ENCODE measurements at places on chromosomes 5 and 9. TPM values are rescaled to one million over a fixed set of nuclear protein-coding genes. Genes with fewer than 3 reads are reported as not detected.

Gene HACD4
- not detected for total RNA-seq

- no peak for DNase-seq
- no peak overlapping the region for H3K4me3 ChIP-seq
Observed at GRCh38 chr9:97077452-97078295, 38.7 kb upstream of the CTSV start.

GRCh38 chr9:88880199-88880598 lies 111.1 kb upstream of the S1PR3 start:
- H3K27me3 ChIP-seq: no peaks in the 10 kb centered on the region
- no peaks in the 10 kb centered on the region for H3K4me1 ChIP-seq
- H3K4me3 ChIP-seq: no peak overlapping the region
- H3K36me3 ChIP-seq: no peaks in the 10 kb centered on the region

DNA sequence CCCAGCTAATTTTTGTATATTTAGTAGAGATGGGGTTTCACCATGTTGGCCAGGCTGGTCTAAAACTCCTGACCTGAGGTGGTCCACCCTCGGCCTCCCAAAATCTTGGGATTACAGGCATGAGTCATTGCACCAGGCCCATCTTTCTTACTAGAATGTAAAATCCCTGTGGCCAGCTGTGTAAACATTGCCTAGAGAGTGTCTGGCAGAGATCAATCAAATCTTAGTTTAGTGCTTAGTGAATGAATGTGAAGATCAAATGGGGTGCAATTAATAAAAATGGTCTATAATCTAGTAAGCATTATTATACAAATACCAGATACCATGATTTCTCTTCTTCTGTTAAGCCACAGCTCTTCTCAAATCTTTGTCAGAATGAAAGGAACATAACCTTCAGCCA lies 289.9 kb downstream of the KCTD16 start:
- DNase-seq: no peak
- no peaks in the 10 kb centered on the region for H3K27me3 ChIP-seq
- H3K36me3 ChIP-seq: no peaks in the 10 kb centered on the region
- no peaks in the 10 kb centered on the region for H3K4me1 ChIP-seq
- H3K4me3 ChIP-seq: no peak overlapping the region
- H3K27ac ChIP-seq: no peak overlapping the region

GRCh38 chr9:128099231-128099931 lies 28.1 kb downstream of the PTGES2 start:
- DNase-seq: no peak
- peaks cover 86% of the 10 kb centered on the region for H3K4me1 ChIP-seq
- H3K27ac ChIP-seq: peak overlapping the region; percentile 92
- H3K36me3 ChIP-seq: peaks cover 22% of the 10 kb centered on the region

DNA sequence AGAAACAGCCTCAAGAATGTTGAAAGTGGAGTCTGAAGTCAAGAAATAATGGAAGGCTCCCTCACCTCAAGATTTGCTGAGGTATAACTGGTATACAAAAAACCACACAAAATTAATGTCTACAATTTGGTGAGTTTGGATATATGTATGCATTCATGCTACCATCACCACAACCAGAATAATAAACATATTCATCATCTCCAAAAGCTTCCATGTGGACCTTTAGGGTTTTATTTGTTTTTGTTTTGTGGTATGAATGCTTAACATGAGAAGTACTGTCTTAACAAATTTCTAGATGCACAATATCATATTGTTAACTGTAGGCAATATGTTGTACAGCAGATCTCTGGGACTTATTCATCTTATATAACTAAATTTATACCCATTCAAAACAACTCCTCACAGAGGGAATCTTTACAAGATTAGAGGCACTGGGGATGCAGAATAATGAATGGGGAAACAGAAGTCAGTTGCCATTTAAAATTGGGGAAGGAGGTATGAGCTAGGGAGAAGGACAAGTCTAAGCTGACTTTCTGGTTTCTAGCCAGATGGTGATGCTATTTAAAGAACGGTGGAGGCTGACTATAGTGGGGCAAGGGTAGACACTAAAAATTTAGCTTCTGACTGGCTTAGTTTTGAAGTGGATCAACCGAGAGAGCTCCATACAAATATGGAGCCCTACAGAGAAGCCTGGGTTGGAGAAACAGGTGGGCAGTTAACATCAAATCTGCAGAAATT lies 213.9 kb downstream of the BNC2 start:
- H3K27me3 ChIP-seq: no peaks in the 10 kb centered on the region
- no peak overlapping the region for H3K4me3 ChIP-seq
- DNase-seq: no peak
- H3K4me1 ChIP-seq: peaks cover 12% of the 10 kb centered on the region
- no peaks in the 10 kb centered on the region for H3K36me3 ChIP-seq

DNA sequence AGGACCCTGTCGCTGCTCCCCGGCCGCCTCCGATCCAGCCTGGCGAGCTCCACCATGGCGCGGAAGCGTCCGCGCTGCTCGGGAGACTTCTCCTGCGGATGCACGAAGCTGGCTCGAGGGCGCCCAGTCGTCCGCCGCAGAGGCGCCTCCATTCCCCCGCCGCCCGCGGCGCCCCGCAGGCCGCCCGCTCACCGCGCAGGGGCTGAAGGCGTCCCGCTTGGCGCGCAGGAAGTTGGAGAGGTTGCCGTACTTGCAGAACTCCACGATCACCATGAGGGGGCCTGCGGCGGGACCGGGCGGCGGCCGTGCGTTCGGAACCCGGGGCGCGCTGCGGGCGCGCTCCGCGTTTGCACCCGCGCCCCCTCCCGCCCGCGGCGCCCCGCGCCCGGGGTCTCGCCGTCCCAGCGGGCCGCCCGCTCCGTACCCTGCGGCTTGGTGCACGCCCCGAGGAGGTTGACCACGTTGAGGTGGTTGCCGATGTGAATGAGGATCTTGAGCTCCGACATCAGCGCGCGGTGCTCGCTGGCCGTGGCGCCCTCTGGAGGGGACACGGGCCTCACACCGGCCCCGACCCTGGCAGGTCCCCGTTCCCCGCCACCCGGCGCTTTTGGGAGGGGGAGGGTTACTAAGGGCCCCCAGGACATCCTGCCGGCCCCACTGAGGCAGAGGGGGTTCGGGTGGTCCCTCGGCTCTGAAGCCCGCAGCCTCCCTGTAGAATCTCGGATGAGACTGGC lies 27.7 kb upstream of the SCGB3A1 start:
- peaks cover 22% of the 10 kb centered on the region for H3K27me3 ChIP-seq
- DNase-seq: no peak
- no peak overlapping the region for H3K27ac ChIP-seq
- H3K4me1 ChIP-seq: no peaks in the 10 kb centered on the region
- no peak overlapping the region for H3K4me3 ChIP-seq

Gene SHROOM1
- 8.9 TPM for total RNA-seq

GRCh38 chr5:73633060-73633459 lies 7.1 kb downstream of the ARHGEF28 start:
- DNase-seq: no peak
- no peaks in the 10 kb centered on the region for H3K27me3 ChIP-seq
- H3K4me1 ChIP-seq: peaks cover 62% of the 10 kb centered on the region
- no peak overlapping the region for H3K27ac ChIP-seq

DNA sequence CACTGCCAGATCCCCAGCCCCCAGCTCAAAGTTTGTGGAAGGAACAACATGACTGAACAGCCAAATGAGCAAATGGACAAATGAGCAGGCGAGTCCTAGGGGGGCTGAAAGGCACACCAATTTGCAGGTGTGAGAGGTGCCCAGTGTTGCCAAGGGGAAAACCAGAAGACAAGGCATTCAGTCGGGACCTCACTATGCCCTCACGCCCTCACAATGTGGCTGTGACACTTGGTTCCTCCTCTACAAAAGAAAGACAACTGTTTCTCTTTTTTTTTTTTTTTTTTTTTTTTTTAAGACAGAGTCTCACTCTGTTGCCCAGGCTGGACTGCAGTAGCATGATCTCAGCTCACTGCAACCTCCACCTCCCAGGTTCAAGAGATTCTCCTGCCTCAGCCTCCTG lies 28.0 kb downstream of the TNIP1 start:
- no peaks in the 10 kb centered on the region for H3K27me3 ChIP-seq
- H3K27ac ChIP-seq: no peak overlapping the region
- no peak overlapping the region for H3K4me3 ChIP-seq
- H3K4me1 ChIP-seq: no peaks in the 10 kb centered on the region
- H3K36me3 ChIP-seq: peaks cover 47% of the 10 kb centered on the region
- DNase-seq: no peak

- DNase-seq: no peak
- peaks cover 37% of the 10 kb centered on the region for H3K4me1 ChIP-seq
- no peaks in the 10 kb centered on the region for H3K27me3 ChIP-seq
- H3K36me3 ChIP-seq: no peaks in the 10 kb centered on the region
- no peak overlapping the region for H3K27ac ChIP-seq
- no peak overlapping the region for H3K4me3 ChIP-seq
Observed at GRCh38 chr5:127938746-127939145, 144.8 kb upstream of the SLC12A2 start.

Gene NUTM2G
- not detected for total RNA-seq

- H3K4me3 ChIP-seq: no peak overlapping the region
- no peaks in the 10 kb centered on the region for H3K4me1 ChIP-seq
- H3K27me3 ChIP-seq: peaks cover 6% of the 10 kb centered on the region
- no peaks in the 10 kb centered on the region for H3K36me3 ChIP-seq
- DNase-seq: no peak
Observed at GRCh38 chr5:141691286-141691866, 9.3 kb upstream of the ARAP3 start.

DNA sequence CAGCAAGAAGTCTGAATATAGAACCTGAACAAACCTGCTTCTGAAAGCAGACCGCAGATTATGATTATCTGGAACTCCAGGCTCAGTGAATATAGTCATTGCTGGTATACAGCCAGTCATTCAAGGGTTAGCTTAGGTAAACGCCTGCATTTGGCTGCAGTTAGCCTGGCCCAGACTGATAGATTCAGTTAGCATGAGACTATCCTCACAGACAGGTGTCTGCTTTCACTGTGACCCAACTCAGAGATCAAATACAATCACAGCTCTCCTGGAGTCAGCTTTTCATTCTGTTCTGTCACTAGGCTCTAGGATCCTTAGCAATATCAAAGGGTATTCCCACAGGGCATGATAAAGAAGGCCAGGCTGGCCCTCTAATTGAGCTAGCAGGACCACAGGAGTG lies 138.6 kb upstream of the PLCXD3 start:
- no peak for DNase-seq
- H3K4me3 ChIP-seq: no peak overlapping the region
- no peaks in the 10 kb centered on the region for H3K4me1 ChIP-seq
- H3K36me3 ChIP-seq: no peaks in the 10 kb centered on the region
- H3K27me3 ChIP-seq: no peaks in the 10 kb centered on the region

Gene TMC1
- total RNA-seq: 0.02 TPM

DNA sequence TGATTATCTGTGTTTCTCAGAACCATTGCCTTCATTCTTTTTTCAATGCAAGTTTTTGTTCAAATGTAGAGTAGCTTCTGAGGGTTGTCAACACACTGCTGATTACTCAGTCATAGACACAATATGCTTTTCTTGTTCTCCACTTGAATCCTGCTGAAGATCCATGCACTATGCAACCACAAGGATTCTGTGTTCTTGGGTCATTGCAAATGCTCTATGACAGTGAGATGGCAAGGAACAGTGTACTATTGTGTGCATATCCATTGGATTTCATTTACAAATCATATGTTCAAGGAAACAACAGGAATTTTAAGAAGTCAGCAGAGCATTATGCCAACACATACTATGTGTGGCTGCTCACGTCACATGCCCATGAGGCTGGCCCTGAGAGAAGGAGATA lies 1590.2 kb downstream of the EFNA5 start:
- no peak overlapping the region for H3K27ac ChIP-seq
- no peak for DNase-seq
- H3K4me1 ChIP-seq: no peaks in the 10 kb centered on the region
- no peaks in the 10 kb centered on the region for H3K36me3 ChIP-seq
- no peak overlapping the region for H3K4me3 ChIP-seq
- no peaks in the 10 kb centered on the region for H3K27me3 ChIP-seq

DNA sequence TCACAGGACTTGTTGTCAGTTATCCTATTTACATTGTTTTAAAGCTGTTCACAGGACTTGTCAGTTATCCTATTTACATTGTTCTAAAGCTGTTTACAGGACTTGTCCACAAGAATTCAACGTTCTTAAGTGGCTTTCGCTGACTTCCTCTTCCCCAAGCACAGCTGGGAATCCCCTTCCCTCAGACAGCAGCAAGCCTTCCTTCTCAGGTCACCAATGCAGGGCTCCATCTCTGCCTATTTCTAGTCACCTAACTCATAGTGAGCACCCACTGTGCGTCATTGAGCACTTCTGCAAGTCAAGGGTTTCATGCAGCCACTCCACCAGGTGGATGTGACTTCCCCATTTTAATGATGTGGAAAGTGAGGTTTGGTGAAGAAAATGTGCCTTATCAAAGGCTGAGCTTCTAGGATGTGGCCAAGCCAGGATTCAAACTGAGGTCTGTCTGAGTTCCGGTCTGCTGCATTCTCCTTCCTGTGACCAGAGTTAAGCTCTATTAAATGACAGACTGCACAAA lies 109.8 kb upstream of the ZNF462 start:
- H3K36me3 ChIP-seq: no peaks in the 10 kb centered on the region
- H3K4me3 ChIP-seq: no peak overlapping the region
- no peaks in the 10 kb centered on the region for H3K4me1 ChIP-seq
- H3K27me3 ChIP-seq: no peaks in the 10 kb centered on the region

DNA sequence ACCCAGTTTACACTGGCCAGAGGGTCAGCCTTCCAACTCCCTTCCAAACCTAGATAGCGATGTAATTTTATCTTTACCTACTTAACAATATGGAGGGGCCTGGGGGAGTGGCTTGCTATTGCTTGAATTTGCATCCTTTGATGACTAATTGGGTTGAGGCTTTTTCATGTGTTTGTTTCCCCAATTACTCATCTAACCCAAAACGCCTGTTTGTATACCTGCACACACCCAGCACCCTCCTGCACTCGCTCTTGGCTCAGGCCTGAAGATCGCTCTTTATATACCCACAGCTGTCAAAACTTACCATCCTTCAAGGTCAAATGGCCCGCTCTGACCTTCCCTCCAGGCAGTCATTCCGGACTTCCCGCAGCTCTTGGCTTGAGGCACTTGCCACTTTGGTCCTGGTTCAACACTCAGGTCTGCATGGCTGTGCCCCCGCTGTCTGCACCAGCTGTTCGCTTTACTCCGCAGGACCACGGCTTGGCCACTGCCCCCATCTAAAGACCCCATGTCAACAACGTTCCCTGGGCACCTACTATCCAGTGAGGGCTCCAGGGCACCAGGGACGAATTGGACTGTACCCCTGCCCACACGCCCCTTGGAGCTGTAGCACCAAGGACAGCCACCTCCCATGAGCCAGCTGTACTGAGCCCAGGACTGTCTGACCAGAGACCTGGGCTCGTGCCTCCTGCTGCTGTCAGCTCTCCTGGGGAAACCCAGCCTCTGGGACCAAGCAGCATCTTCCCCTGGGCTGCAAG lies 76.1 kb upstream of the ADAMTS2 start:
- H3K27me3 ChIP-seq: peaks cover 7% of the 10 kb centered on the region
- H3K4me1 ChIP-seq: no peaks in the 10 kb centered on the region
- no peak for DNase-seq

Gene TMEM232
- 0.71 TPM for total RNA-seq

Gene SLC46A2
- not detected for total RNA-seq
